Activated effector memory CD4-positive, alpha-beta T cell treated with anti-CD3 and anti-CD28 coated beads, Interleukin-2, amount 50 U/mL, for 16 hours (primary cell): ENCODE measurements at places on chromosomes 1 and 21.
A peak's percentile ranks its signal among the peaks of the same experiment; 100 is the strongest.

DNA sequence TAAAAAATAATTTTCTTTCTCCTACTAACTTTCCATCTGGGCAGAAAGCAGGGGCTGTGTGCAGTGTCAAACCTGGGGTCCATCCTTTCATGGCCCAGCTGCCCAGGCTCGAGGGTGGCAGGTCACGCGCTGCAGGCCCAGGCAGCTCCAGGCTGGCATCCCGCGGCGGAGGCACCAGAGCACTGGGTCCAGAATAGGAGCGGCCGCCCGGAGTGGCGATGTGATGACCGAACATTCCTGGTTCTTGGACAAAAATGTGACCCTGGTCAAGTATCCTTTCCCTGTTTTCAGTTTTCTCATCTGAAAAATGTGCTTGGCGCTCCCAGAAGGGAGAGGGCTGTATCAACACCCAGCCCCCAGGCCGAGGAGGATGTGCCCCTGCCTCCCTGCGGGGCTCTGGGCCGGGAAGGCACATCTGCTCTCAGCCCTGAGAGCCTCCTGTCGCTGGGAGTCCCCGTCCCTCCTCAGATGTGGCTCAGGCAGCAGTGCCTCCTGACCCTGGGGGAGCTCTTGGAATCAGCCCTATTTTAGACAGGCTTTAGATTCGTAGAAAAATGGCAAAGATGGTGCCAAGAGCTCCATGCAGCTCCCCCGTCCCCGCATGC, 29.3 kb downstream of the SLX9 start:
- DNase-seq: no peak

- no peak for DNase-seq
These were observed 101.7 kb downstream of the PDE9A start for GRCh38 chr21:42755031-42755665.

DNA sequence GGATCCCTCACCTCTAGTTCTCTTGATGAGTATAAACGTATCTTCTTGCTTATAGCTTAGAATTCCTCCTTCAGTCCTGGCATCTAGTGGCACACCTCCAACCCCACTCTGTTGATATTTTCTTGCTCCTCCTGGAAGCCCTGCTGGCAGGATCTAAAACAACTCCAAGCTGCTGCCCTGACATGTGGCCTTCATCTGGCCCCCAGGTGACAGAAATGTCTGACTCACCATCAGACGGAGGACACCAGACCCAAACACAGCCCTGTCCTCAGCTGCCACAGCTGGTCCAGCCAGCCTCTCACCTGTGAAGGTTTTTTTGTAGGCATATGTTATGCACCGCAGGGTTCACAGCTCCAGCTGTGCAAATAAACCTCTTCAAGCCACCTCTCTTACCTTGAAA, 53.4 kb downstream of the KRTAP19-8 start:
- no peak for DNase-seq

GRCh38 chr1:225909477-225909876, 14.6 kb downstream of the PYCR2 start:
- no peak for DNase-seq

DNA sequence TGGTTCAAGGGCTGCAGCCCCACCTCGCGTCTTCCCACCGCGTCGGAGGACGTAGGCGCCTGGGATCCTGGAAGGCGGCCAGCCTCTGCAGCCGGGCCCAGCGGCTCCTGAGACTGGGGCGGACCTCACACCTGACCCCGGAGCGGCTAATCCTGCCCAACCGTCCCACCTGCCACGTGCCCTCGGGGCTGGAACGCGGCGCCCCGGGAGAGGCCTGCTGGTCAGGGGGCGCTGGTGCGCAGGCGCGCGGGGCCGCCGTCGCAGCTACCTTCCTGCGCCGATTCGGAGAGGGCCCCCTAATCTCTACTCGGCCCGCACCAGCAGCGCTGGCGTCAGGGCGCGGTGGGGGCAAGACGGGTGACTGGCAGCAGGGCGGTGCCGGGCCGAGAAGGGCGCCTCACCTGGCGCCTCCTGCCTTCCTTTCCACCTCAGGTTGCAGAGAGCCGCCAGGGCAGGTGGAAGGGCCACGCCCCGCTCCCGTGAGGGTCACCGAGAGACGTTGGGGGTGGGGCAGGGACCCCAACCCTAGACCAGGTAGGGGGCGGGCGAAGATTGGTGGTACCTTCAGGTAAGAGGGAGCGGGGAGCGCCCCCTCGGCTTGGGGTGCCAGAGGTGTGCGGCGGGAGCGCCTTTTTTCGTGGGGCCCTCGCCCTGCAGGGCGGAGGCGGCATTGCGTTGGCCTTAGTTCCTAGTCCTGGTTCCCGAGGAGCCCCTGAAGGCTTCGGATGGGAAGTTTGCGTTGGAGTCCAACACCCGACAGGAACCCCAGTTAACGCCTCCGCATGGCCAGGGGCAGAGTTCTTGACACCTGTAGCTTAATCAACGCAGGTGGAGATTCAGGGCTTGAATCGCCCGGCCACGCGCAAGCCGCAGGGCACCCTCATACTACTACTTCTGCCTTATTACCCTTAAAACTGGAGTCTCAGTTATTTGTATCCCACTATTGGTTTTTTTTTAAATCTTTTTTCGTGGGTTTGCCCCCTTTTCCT, at the start of gene TDRD5:
Gene TDRD5 (plus strand): TSS at position 241 of the 989 bp plus-strand sequence. CDS start 784 bp downstream, outside the sequence.
- no peak for DNase-seq

GRCh38 chr1:11847667-11848372, at the start of gene NPPA:
NPPA (minus strand) TSS chr1:11847783; CDS start chr1:11847684, 99 bp downstream.
- DNase-seq: no peak

- DNase-seq: no peak
These were observed 168.7 kb upstream of the FMN2 start for GRCh38 chr1:239922778-239923522.

DNA sequence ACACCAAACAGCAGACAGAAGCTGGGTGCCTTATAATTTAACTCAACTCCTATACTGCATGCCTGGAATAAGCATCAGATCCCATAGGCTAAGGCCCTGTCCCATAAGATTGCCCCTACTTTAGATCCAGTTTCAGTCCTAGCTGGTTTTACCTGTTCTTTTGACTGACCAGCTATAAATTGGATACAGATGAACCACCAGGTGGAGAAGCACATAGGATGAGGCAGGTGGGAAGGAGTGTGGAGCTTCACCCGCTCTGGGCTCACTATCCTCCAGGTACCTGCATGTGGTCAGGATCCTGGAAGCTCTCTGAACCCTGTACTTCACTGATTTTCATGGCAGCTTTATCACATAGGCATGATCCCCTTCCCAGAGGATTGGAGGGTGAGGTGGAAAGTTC, 51.3 kb downstream of the MAST2 start:
- DNase-seq: no peak

GRCh38 chr1:187390215-187390818, 561.6 kb downstream of the PLA2G4A start:
- no peak for DNase-seq

DNA sequence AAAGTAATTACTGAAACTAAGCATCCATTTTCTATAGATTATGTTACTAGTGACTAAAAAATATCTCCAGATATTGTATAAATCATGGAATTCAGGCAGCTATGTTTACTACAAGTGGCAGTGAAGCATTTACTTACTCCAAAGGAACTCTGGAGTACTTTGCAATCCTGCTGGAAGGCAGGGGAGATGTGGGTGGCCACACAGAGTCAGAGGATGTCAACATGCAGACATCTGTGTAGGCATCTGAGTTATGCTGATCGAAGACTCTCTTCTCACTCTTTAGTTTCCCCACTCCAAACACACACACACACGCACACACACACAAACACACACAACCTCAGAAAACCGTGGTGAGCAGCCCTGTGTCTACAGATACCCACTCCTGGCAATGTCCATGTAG, 112.9 kb downstream of the ST6GALNAC3 start:
- no peak for DNase-seq

- no peak for DNase-seq
These were observed 1.7 kb downstream of the TRMT1L start for GRCh38 chr1:185154912-185155513.

DNA sequence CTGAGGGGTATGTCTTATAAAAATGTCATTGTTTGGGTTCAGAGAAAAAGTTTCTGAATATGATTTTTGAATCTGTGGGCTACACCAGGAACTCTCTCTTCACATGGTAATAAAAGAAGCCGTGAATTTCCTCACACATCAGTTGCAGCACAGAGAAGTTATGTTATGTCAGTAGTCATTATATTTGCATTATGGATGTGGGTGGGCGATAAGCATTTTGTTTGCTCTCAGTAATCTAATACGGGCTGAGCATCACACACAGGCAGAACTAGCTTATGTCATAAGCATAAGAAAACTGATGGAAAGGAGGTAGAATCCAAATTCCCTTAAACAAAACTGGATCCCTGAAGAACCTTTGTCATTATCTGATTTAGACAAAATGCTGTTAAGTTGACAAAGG, 70.8 kb downstream of the PRDM2 start:
- no peak for DNase-seq

GRCh38 chr1:12001249-12001917, 17.9 kb upstream of the MIIP start:
- DNase-seq: peak; percentile 75

GRCh38 chr1:27097484-27097917, 57.4 kb downstream of the SLC9A1 start:
- peak; percentile 89 for DNase-seq

GRCh38 chr1:218592688-218593087, 247.6 kb downstream of the TGFB2 start:
- no peak for DNase-seq

DNA sequence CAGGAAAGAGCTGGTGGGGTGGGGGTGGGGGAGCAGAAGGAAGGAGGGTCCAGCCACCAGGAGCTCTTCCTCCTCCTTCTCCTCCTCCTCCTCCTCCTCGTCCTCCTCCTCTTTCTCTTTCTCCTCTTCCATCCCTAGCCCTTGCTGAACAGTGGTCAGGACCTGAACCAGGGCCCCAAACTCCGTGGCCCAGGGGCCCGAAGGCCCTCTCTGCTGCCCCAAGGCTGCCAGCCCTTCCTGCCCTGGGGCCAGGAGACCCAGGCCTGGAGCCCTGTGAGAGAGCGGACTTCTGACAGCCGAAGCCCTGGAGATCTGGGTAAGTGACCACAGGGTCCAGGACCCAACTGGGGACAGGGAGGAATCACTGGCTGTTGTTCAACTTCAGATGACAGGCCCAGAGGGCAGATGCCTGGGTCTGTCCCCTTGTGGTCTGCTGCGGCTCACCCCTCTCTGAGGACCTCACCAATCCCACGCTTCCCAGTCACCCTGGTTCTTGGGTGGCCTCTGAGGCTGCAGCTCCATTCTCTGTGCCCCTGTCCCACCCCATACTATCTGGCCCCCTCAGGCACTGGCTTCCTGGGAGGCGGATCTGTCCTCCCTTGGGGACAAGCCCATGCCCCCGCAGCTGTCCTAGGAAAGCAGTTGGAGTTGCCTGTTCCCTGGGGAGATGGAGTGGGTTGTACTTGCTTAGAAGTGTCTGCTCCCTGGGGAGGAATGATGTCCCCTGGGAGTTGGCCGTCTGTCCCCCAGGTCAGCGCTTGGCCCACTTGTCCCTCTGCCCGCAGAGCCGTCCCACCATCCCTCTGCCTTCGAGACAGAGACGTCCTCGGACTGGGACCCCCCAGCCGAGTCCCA, 51.8 kb downstream of the VWA5B1 start:
- DNase-seq: peak; percentile 55
